ENCODE measurements at places on chromosomes 5 and 9.

- no peak for DNase-seq
These were observed 490.1 kb upstream of the CD180 start for GRCh38 chr5:67686746-67687145.

DNA sequence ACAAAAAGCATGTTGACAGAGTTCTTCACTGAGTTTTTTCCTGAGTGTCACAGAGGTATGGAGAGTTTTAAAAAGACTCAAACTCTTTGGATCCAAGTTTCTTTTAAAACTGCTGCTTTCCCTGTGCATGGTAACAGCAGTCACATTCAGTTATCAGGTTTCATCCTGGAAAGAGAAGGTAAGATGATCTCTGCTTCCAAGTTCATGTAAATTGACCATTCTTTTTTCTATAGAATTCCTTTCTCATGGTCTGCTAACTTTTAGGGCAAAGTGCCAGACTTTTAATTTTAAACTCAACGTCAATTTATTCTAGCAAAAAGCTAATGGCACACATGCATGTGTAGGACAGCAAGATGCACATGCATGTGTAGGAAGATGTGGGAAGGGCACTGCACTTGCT, 52.5 kb upstream of the PRLR start:
- DNase-seq, result no peak

- DNase-seq, result no peak
These were observed 84.5 kb upstream of the SMIM23 start for GRCh38 chr5:171701100-171701541.

DNA sequence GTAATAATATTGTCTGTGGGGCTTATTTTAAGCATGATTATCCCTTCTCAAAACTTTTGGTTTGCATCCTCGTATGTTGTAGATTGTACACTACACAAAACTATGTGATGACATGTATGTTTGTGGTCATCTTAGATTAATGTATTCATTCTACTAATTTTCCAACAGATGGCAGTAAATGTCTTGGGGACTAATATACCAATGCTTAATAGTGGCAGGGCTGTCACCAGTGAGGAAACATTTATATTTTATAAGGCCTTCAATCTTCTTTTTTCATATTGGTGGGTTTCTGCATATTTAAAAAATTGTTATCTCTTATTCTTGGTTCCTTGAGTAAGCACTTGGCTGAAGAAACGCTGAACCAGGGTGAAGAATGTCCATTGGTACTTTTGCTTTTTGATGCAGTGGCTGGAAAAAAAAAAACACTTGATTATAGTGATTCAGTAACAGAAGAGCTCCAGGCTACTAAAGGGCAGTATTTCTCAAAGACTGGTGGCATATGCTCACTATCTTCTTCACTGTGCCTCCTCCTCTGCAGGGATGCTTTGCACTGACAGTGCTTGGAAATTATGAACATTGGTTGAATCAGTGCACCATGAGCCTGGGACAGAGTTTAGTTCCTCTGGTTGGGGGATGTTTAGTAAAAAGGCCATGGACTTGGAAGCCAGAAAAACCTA, 530.3 kb downstream of the RASEF start:
- no peak for DNase-seq

- no peak for DNase-seq
These were observed 72.2 kb downstream of the ATG10 start for GRCh38 chr5:82044010-82044409.

GRCh38 chr9:38026840-38027527, 42.0 kb downstream of the SHB start:
- no peak for DNase-seq

GRCh38 chr9:4114569-4115505, 185.0 kb downstream of the GLIS3 start:
- DNase-seq, result no peak

GRCh38 chr5:149147676-149148075, 6.4 kb downstream of the ABLIM3 start:
- DNase-seq, result no peak

- no peak for DNase-seq
These were observed 102.5 kb downstream of the SREK1 start for GRCh38 chr5:66246608-66247007.

DNA sequence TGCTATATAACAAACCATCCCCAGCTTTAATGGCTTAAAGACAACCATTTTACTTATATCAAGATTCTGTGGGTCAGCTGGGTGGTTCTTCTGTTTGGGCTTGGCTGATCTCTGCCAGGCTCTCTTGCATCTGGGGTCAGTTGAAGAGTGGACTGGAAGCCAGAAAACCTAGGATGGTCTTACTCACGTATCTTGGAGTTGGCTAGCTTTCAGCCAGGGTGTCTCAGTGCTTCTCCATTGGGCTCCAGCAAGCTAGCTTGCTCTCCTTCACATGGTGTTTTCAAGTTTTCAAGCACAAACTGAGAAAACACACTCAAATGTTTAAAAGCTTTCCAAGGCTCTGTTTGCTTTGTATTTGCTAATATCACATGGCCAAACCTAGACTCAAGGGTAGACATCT, 146.8 kb downstream of the PIK3R1 start:
- DNase-seq, result no peak

GRCh38 chr5:154493274-154493673, 15.2 kb upstream of the HAND1 start:
- DNase-seq, result no peak

DNA sequence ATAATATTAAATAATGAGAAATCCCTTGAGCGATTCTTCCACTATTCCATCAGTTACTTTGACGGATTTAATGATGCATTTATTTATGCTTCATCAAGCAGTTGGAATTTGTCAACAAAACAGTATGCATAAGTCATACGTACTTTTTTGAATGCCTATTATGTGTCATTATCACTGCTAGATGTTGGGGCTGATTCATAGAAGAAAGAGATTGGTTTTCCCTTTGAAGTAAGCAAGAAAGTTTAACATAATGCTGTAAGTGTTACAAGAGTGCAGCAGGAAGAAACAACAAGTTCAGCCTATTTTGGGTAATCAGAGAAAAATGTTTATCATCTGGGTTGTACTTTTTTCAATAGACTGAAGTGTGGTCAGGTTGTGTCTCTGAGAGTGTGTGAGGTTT, 121.2 kb upstream of the RANBP3L start:
- no peak for DNase-seq

GRCh38 chr5:90347462-90347861, 62.1 kb downstream of the CETN3 start:
- DNase-seq, result no peak

GRCh38 chr5:97501286-97501964, 318.4 kb upstream of the RIOK2 start:
- DNase-seq, result no peak

GRCh38 chr5:139976703-139977102, 66.4 kb downstream of the NRG2 start:
- no peak for DNase-seq
